ENCODE measurements at places on chromosomes 4 and X. TPM values are rescaled to one million over a fixed set of nuclear protein-coding genes. Genes with fewer than 3 reads are reported as not detected.

Gene KCTD8
- 1.1 TPM for total RNA-seq

Gene AADAT
- 6.2 TPM for total RNA-seq

Gene ZNF157
- not detected for total RNA-seq

Gene LRRC66
- total RNA-seq, result 0.81 TPM

Gene MAGEA2B
- total RNA-seq, result not detected

DNA sequence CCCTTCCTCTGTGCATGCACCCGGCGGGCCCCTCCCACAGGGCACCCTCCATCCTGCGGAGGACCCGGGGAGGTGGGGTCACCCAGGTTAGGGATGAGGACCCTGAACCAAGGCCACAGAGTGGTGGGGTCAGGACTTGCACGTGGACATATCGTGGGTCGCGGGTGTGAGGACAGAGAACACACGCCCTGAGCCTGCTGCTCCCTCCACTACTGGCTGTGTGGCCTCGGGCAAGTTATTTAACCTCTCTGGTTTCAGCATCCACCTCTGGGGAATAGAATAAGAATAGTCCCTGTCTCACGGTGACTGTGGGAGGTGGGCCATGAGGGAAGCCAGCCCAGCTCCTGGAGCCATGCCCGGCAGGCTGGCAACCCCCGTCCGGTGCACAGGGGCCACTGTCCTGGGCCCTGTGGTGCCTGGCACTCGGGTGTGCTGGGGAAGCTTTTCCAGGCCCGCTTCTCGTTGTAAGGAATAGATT lies 5.1 kb downstream of the PSAPL1 start:
- no peak for DNase-seq

GRCh38 chr4:1154523-1155182 lies 17.7 kb downstream of the SPON2 start:
- DNase-seq, result peak; percentile 56

- no peak for DNase-seq
These were observed 57.7 kb downstream of the SOX3 start for GRCh38 chrX:140447150-140447549.

GRCh38 chr4:55080174-55080865 lies 45.1 kb downstream of the KDR start:
- DNase-seq, result peak; percentile 79

GRCh38 chrX:24479924-24480323 lies 14.8 kb downstream of the PDK3 start:
- no peak for DNase-seq

DNA sequence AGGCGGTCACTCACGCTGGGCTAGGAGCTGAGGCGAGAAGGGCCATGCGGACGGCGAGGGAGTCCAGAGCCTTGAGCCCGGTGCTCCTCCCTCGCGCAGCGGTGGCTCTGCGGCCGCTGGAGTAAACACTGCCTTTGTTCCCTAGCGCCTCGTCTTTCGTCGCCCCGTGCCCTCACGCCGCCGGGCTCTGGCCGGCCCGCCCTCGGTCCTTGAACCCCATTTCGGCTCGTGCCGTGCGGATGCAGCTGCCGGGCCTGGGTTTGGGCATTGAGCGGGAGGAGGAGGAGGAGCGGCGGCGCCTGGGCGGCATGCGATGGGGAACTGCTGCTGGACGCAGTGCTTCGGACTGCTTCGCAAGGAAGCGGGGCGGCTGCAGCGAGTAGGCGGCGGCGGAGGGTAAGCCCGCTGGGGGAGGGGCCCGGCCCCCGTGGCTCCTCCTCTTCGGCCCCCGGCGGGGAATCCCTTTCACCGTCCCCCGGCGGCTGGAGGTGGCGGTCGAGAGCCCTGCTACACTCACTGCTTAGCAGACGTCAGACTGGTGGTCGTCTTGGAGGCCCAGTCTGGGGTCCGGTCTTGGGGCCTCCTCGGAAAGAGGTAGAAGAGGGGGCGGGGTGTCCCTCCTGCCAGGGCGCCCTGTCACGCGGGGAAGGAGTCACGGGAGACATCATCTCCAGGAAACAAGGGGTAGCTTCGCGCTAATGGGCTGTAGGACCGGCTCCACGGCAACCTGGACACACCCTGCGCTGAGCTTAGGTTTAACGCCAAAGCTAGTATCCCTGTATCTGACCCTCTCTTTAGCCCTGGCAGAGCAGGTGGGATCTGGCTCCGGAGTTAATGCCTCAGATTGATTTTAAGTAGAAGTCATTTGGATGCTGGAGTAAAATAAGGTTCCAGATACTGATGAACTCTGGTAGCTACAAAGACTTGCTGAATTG lies at the start of gene AP1AR:
Gene AP1AR (plus strand): TSS at position 9 of the 935 bp plus-strand sequence. CDS start 305 bp downstream, at position 314.
- peak; percentile 61 for DNase-seq

GRCh38 chr4:2593003-2593402 lies 56.6 kb downstream of the FAM193A start:
- DNase-seq, result no peak
